ENCODE measurements at places on chromosomes 11 and 22.

- ATAC-seq = no peak
Measured at GRCh38 chr11:112178936-112179335, 3.6 kb downstream of the BCO2 start.

GRCh38 chr22:46935506-46936377, 173.3 kb downstream of the TBC1D22A start:
- no peak for ATAC-seq

DNA sequence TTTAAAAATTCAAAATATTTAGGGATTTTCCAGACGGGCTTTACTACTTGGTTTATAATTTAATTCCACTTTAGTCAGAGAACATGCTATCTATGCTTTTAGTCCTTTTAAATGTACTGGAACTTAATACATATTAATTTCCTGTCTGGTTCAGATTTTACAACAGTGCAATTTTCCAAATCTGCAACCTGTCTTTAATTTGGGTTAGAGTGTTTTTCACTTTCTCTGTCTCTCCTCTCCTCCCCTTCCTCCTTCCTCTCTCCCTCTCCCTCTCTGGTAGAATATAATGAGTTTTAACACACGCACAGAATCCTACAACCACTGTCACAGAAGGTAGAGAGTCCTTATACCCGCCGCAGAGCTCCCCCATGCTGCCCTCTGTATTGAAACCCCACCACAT, 950.7 kb downstream of the BRD1 start:
- ATAC-seq = no peak

DNA sequence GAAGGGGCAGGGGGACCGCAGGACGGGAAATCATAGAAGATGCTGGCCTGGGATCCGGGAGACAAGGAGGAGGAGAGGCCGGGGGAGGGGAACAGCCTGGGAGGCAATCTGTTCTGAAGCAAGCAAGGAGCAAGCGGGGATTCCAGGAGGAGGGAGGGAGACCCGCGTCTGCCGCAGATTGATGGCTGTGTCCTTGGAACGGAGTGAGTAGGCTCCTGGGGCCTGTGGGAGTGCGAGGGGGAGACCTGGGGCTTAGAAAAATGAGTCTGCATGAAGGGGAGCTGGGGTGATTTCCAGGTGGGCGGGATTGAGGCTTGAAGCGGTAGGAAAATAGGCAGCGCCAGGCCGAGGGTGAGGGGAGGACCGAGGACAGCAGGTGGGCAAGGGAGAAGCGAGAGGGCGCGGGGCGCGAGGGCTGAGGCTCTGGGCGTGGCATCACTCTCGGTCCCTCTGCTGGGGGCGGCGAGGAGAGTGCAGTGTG, 1.6 kb upstream of the LRRC55 start:
- no peak for ATAC-seq

- ATAC-seq = no peak
Measured at GRCh38 chr22:34975721-34976120, 90.2 kb upstream of the ISX start.

GRCh38 chr11:75725547-75726320, 8.1 kb downstream of the MOGAT2 start:
- ATAC-seq = no peak

DNA sequence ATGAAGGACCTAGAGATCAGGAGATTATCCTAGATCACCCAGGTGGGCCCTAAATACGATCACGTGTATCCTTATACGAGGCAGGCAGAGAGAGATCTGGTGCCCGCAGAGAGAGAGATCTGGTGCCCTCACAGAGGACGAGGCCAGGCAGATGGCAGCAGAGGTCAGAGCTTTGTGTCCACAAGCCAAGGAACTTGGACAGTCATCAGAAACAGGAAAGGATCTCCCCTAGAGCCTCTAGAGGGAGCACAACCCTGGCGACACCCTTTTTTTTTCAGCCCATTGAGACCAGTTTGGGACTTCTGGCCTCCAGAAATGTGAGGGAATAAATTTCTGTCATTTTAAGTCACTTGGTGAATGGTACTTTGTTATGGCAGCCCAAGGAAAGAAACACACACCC, 25.5 kb upstream of the TIMP3 start:
- no peak for ATAC-seq

DNA sequence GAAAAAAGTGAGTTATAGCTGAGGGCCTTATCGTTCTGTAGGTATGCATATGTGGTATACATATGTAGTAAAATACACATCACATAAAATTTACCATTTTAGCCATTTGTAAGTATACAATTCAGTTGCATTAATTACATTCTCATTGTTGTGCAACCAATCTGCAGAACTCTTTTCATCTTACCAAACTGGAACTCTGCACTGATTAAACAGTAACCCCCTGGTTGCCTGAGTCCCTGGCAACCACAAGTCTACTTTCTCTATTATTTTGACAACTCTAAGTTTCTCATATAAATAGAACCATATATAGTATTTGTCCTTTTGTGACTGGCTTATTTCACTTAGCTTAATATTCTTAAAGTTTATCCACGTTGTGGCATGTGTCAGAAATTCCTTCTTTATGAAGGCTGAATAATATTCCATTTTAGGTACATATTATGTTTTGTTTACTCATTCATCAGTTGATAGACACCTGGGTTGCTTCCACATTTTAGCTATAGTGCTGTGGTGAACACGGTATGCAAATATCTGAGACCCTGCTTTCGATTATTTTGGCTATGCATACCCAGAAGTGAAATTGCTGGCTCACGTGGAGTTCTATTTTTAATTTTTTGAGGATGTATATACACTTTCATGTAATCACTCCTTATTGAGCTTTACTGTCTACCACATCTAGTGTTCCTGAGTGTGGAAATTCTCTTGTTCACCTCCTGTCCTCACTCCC, 1.6 kb upstream of the DDX10 start:
- no peak for ATAC-seq

DNA sequence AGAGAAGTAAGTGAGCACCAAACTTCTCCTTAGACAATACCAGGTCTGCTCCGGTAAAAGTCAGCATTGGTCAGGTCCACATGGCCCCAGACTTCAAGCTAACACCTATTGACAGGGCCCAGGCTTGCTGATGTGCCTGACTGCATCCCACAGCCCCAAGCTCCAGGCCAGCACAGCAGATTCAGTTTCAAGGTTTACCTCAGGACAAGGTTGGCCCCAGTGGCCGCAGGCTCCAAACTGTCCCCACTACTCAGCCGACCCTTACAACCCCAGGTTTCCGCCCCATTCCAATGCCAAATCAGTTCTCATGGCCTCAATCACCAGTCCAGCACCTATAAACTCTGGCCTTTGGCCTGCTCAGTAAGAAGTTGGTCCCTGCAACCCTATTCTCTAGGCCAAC, 39.4 kb downstream of the OR4C6 start:
- ATAC-seq = no peak

DNA sequence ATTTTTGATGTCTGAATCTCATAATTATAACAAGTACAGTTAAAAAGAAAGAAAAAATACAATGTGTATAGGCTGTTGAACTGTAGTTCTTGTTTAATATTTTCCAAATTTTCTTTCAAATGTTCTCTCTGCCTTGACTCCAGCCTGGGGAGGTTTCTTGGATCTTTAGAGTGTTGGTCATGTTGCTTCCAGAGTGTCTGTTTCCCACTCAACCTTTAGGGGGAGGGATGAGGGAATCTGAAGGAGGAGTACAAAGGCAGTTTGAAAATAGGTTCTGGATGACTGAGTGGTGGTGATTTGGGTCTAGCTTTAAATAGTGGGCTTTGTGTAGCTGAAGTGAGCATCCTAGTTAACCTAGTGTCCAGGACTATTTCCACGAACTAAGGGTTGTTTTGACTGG, 2.0 kb downstream of the CTNND1 start:
- peak; percentile 70 for ATAC-seq

- peak; percentile 76 for ATAC-seq
Measured at GRCh38 chr11:35166369-35167360, 27.7 kb downstream of the CD44 start.

DNA sequence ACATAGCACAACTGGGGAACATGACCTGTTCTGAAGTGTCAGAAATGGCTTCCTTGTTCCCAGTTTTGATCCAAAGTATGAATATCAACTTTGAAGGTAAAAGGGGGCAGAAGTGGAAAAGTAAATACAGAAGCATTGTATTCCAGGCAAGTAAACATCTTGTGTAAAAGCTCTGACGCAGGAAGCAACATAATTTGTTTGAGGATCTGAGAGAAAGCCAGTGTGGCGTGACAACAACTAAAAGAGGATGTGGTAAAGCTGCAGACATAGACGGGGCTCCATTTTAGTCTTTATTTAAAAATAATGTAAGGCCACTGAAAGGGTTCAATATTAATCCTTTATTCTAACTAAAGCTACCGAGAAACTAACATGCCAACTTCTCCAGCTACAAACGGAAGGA, 310.2 kb downstream of the DLG2 start:
- ATAC-seq = no peak

- no peak for ATAC-seq
Measured at GRCh38 chr11:134032501-134033091, 36.3 kb upstream of the JAM3 start.

GRCh38 chr11:47480762-47481161, 31.8 kb upstream of the RAPSN start:
- ATAC-seq = no peak

GRCh38 chr22:17706947-17707346, 67.3 kb downstream of the BID start:
- ATAC-seq = peak; percentile 18

GRCh38 chr11:65425971-65426838, 3.6 kb downstream of the NEAT1 start:
- no peak for ATAC-seq

- no peak for ATAC-seq
Measured at GRCh38 chr11:84871116-84871515, 756.0 kb downstream of the DLG2 start.

GRCh38 chr11:46377831-46378230, 3.6 kb upstream of the MDK start:
- no peak for ATAC-seq

- no peak for ATAC-seq
Measured at GRCh38 chr11:64715756-64716472, 7.1 kb downstream of the NRXN2 start.

- no peak for ATAC-seq
Measured at GRCh38 chr11:98834776-98835175, 186.0 kb upstream of the CNTN5 start.

DNA sequence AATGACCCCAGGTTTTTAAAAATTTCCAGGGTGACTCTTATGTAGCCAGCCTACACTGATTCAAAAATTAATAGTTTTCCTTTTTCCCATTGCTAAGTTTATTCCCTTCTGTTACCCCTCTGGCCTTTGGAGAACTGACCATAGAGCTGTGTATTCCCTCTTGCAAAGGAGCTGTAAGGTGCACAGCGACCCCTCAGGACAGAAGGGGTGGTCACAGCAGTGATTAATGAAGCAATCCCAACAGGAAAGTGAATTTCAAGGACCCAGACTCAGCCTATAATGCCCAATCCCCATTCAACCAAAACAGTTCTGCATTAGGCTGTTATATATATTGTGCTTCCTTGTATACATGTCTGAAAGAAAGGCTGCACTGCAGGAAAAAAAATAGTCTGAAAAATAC, 147.1 kb downstream of the WT1 start:
- no peak for ATAC-seq

DNA sequence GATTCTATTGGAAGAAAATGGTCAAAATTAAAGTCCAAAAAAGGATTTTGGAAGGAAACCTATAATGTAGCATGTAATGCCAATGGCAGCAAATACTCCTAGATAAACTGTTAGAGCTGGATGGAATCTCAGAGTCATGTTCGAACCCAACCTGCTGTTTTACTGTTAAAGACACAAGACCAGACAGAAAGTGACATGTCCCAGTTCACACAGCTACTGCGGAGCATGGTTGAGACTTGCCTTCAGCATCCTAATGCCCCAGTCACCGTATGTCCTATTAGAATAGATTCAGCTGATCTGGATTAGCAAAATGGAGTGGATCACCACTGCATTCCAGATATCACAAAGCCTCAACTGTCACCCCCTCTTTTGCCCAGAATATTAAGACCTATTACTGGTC, 14.9 kb downstream of the PISD start:
- ATAC-seq = no peak

- ATAC-seq = no peak
Measured at GRCh38 chr22:19917389-19918138, 24.0 kb upstream of the COMT start.

- no peak for ATAC-seq
Measured at GRCh38 chr22:44627521-44628139, 74.4 kb upstream of the PRR5 start.

DNA sequence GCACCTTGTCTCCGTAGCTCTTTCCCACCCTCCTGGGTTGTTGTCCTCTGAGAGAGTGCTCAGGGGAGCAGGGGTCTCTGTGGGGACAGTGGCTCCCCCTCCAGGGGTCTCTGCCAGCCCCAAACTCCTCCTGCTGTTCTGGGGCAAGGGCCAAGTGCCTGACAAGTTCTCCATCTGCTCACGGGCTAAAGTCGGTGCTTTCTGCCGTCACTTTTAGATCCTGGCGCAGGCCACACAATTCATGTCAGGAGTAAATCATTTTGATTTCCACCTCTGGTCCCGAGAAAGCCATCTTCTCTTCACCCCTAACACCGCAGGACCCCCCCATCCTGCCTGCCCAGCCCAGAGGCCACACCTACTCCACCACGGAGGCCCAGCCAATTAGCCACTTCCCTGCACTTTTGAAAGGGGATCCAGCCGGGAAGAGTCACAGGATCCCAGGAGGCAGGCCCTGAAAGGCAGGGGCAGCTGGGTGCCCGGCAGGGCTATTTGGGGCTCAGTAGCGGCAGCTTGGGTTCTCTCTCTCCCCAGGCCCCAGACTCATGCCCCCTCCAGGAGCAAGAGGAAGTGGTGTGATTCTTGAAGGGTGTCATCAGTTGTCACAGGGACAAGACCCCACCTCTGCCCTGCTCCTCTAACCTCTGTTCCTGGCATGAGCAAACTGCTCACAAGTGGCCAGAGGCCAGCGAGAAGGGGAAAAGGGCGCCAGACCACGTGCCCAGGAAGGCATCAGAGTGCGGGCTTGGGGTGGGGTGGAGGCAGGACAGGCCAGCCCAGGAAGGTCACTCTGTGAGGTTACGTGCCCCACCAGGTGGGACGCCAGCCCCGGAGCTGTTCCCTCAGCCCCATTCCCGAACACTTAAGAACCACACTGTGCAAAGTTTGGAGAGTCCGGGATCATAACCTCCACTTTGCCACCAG, 1.3 kb downstream of the MACROD1 start:
- 0 out of 3 replicates have a peak, but pooled peaks have one; percentile 1 for ATAC-seq

- no peak for ATAC-seq
Measured at GRCh38 chr11:95371153-95371552, 140.2 kb upstream of the SESN3 start.

DNA sequence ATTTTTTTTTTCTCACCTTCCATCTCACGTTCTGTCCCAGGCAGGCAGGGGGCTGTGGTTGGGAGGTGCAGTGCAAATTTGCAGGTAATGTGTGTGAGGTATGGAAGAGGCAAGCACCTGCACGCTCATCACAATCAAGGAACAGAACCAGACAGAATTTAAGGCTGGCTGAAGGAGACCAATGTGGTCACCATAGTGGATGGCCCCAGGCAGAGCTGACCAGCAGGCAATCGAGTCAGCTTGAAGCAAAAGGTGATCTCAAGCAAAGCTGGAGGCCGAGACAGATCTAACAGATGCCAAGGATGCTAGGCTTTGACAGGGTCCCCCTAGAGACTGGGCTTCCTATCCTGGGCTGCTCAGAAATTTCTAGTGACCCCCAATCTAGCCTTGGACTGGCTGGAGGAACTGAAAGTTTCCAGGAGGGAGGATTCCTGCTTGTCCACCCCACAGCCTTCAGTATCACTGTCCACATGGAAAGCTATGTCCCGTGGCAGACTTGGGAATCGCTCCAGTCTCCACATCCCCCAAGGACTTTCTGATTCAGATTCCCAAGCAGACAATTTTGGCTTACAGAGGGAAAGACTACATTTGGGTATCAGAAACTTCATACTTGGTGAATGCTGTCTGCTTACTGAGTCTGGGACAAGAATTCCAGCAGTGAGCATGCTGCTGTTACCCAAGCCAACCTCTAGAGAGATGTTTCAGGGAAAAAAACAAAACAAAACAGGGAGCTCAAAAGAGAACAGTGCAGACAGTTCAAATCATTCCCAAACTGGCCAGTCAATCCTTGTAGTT, 9.0 kb upstream of the MICAL3 start:
- ATAC-seq = peak; percentile 27
